ENCODE measurements at places on chromosomes 1 and 21. TPM values are rescaled to one million over a fixed set of nuclear protein-coding genes. Genes with fewer than 3 reads are reported as not detected.

INKA2 gene
- total RNA-seq: not detected

HSD3B2 gene
- total RNA-seq: not detected

FGR gene
- not detected for total RNA-seq

SGIP1 gene
- total RNA-seq: not detected

LAX1 gene
- total RNA-seq: not detected

LCE1E gene
- total RNA-seq: not detected

ZNF648 gene
- not detected for total RNA-seq

FOXJ3 gene
- total RNA-seq: 22.7 TPM

GRIK3 gene
- total RNA-seq: not detected

KRTAP21-2 gene
- not detected for total RNA-seq

KIF2C gene
- total RNA-seq: 98.7 TPM

PRMT6 gene
- 20.5 TPM for total RNA-seq

FAM3B gene
- not detected for total RNA-seq

LINGO4 gene
- total RNA-seq: not detected

TCEA3 gene
- total RNA-seq: 23.6 TPM

CLIC4 gene
- 51.4 TPM for total RNA-seq

PADI2 gene
- total RNA-seq: 3.2 TPM
